ENCODE measurements at places on chromosomes 12 and 14.

GRCh38 chr12:27645671-27646070 lies 50.6 kb upstream of the REP15 start:
- no peak for DNase-seq

DNA sequence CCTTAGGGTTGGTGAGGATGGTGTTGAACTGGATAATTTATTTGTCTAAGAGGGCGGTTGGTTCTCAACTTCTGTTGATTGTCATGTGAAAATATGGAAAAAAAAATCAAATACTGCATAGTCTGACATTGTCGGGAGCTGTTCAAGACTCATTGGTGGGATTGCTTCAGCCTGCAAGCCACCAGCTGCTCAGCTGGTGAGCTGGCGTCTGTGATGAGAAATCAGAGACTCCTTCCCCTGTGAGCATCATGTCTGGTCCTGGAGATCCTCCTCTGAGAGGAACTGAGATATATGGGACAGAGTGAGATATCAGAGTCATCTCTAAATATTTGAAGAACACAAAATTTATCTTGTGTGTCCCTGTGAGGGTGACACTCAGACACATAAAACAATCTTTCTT lies 49.9 kb downstream of the TRIM9 start:
- DNase-seq, result no peak

DNA sequence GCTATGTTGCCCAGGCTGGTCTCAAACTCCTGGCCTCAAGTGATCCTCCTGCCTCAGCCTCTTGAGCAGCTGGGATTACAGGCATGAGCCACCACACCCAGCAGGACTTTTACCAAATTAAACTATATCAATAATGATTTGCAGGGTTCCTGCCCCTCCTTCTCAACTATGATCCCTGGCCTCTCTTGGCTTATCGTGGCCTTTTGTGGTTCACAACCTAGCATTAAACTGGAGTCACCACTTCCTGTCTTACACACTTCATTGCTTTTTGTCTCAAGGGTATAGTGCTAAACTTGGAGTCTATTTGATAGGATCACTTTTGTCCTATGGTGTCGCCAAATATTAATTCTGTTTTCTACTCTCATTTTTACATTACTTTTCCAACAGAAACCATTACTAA lies 64.5 kb downstream of the SEC23A start:
- no peak for DNase-seq

GRCh38 chr14:24243336-24243836 lies 963 bp upstream of the TINF2 start:
- no peak for DNase-seq

- DNase-seq, result no peak
Observed at GRCh38 chr14:58923751-58924405, 264.6 kb upstream of the DAAM1 start.

- DNase-seq, result no peak
Observed at GRCh38 chr14:26984311-26985177, 386.7 kb upstream of the NOVA1 start.

DNA sequence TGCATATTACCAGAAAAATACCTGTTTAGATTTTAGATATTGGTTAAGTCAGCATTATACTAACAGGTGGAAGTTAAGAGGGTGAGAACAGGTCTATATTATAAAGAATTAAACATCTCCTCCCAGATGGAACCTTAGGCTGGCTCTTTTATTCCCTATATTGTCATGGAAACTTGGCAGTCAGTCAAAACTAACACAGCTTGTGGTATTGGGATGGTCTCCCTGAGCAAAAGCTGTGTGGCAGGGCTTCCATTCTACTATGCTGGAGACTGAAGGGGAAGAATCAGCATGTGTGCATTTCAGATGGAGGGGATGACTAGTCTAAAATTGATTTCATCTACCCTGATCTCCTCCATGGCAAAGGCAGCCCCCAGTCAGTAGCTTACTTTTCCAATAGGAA lies 66.7 kb downstream of the SMOC1 start:
- no peak for DNase-seq

DNA sequence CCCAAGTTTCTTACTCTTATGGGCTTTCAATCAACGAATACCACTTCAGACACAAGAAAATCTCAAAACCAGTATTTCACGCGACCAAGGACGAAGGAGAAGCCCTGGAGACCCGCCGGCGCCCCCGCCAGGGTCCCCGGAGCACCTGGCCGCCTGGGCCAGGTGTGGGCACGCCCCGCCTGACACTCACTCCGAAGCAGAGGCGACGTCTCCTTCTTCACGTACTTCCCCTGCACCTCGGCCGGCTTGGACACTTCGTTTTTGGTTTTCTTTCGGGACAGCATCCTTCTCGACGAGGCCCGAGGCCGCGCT lies 466 bp downstream of the SAV1 start:
- DNase-seq, result no peak
